ENCODE measurements at places on chromosomes 13 and 19.
A peak's percentile ranks its signal among the peaks of the same experiment; 100 is the strongest.

DNA sequence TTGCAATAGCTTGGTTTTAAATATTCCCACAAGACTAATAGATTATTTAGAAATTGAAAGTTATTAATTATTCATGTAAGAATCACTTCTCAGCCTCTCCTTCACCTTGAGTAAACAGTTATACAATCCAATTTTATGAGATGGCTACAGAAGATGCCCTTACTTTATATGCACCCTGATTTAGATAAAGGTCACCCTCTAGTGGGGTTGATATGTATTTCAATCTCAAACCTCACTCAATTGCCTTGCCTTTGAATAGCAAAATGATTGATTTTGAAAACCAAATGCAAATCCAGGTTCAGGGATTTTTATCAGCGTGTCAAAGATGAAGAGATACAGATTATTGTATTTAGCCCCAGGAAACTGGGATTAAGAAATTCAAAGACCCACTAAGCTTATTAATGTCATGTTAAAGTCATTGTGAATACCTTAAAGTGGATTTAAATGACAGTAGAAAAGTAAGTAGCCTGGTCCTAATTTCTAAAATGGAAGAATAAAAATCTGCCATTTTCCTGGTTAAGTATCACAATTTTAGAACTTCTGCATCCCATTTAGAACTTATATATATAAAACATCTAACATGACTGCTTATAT is 305.1 kb downstream of the ITGBL1 start:
- DNase-seq: no peak

DNA sequence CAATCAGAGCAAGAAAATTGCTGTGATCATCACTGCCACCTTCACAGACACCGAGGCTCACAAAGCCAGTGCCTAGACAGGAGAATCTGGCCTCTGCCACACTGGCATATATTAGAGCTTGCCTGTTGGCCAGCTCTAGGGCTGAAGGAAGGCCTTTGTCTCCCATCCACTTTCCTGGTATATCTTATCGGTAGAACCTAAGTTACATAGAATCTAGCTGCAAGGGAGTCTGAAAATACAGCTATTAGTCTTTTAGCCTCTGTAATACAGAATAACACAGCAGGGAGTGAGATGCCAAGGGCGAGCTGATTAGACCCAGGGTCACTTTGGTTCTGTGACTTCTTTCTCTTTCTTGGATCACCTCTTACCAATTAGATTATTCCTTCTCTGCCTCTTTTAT is 154.9 kb upstream of the KL start:
- no peak for DNase-seq

- no peak for DNase-seq
Observed at GRCh38 chr13:110283736-110284517, 23.0 kb downstream of the COL4A1 start.

GRCh38 chr19:5038631-5039271 is 69.8 kb downstream of the KDM4B start:
- no peak for DNase-seq

- DNase-seq: no peak
Observed at GRCh38 chr13:42413484-42413815, 141.5 kb downstream of the AKAP11 start.

- peak; percentile 57 for DNase-seq
Observed at GRCh38 chr19:34734537-34735103, 577 bp downstream of the ZNF181 start.

GRCh38 chr13:26019881-26020870 is 31.6 kb downstream of the SHISA2 start:
- no peak for DNase-seq

DNA sequence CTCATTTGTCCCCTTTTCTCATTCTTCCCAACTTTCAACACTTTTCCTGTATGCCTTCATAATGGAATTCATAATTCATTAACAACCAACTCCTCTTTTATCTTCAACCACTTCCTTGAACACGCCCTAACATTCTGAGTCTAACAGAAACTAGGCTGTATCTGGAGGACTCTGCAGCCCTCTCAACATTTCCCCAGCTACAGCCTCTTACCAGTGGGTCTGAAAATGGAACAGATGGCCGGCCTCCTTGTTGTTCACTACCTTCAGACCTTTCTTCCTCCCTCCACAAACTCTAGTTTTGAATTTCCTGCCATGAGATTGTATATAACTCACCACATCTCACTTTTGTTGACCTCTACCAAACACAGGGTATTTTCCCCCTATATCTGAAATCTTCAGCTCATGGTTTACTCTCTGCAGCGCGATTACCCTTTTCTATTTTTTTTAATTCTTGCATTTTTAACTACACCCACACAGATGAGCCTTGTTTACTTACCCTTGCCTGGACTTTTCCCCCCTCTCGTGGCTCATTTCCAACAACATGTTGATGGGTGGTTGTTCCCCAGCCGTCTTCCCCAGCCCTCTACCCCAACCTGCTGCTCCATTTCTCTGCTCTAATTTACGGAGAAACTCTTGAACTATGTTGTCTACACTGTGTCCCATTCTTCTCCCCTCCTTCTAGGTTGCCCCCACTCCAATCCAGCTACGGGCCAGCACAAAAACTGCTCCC is 846 bp downstream of the ZNF790 start:
- no peak for DNase-seq

GRCh38 chr13:68254151-68254550 is 1024.0 kb upstream of the PCDH9 start:
- DNase-seq: no peak

DNA sequence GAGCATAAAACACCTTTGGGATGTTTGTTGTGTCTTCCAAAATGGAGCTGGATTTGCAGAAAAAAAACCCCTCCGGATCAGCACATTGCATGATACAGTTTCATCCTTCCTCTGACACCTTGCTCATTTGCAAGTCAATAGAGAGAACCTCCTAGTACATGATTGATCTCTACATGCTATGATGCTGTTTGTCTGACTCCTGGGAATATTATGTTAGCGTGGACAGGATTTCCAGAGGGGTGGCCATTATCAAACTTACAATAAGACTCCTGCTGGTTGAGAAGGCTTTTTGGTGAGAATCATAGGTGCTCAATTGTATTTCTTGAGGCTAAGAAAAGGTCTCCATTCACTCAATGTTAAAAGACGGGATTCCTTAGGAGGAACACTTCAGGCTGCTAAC is 75.9 kb upstream of the SCEL start:
- no peak for DNase-seq

GRCh38 chr13:81686877-81687276 is 1346.0 kb upstream of the SPRY2 start:
- DNase-seq: no peak

DNA sequence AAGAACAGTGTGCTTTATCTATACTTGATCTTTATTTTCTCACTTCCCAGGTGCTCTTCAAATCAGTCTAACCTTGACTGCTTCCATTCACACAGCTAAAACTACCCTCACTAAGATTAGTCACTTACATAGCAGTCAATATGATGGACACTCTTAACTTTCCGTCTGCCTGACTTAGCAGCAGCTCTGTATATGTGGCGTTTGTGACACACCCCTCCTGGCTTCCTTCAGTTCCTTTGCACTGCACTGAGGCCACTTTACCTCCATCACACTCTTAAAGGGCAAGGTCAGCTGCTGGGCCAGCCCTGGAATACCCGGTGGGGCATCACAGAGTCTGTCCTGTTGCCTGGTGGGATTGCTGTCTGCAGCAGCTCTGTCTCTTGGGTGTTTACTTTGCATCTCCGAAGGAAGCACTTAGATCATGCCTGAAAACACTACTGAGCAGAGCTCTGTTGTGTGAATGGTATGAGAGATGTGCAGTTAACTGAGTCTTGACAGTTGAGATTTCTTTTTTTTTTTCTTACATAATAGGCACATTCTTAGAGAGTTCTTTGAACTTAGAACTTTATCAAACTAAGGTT is 35.6 kb upstream of the IL17D start:
- DNase-seq: no peak

GRCh38 chr19:50046649-50047503 is 21.1 kb downstream of the ZNF473 start:
- DNase-seq: no peak

DNA sequence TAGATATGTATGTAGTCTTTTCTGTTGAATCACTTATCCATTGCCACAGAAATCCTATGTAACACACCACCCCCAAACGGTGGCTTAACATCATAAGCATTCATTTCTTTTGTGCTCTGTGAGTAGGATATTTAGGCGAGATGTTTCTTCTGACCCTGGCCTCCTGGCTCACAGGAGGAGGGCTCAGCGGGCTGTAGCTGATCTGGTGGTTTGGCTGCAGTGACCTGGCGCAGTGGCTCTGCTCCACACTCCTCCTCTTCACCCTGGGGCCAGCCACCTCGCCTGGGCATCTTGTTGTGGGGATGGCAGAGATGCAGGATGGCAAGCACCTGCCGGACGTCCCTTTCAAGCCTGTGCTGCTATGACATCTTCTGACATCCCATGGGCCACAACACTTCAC is 147.1 kb upstream of the IRS2 start:
- DNase-seq: no peak

DNA sequence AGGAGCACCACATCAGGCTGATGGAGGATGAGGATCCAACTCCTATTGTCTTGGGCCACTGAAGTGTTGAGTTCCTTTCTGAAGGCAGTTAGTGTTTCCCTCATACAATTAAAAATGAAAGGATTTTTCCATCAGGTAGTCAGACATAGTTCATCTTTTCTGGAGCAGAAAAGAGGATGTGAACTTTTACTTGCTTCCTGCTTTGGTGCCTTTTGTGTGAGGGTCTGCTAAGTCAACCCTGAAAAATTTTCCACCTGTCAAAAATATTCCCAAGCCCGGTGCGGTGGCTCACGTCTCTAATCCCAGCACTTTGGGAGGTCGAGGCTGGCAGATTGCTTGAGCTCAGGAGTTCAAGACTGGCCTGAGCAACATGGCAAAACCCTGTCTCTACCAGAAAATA is 43.9 kb downstream of the RGCC start:
- DNase-seq: no peak

- DNase-seq: no peak
Observed at GRCh38 chr19:30625947-30626625, 253.9 kb downstream of the ZNF536 start.

DNA sequence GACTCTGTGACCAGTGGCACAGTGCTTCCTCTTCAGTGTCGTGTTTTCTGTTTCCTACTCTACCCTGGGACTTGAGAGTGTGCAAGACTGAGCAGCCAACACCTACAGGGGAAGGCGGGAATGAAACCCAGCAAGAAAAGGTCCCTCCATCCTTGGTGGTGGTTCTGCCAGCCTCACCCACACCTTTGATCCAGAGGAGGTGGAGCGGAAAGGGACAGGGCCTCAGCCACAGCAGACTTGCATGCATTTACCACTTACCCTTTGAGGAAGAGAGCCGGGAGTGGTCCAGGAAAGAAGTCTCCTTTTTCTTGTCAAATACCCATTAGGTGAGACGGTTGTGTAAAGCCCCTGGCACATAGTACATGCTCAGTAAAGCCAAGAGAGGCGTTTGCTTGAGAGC is 164.8 kb upstream of the ZNF536 start:
- no peak for DNase-seq

DNA sequence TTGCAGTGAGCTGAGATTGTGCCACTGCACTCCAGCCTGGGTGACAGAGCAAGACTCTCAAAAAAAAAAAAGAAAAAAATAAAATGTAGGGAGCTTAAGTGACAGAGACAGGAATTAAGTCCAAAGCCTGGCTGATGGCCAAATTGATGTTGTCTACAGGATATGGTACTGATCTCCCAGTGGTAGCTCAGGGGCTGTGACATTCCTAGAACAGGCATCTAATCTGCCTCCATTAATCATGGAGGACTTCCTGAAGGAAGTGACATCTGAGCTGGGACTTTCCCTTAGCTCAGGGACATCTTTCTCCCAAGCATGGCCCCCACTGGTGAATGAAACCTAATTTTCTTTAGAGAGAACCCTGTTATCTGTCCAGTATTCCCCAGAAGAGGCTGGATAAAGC is 11.4 kb upstream of the EDDM13 start:
- DNase-seq: no peak

GRCh38 chr13:54183166-54183565 is 1154.6 kb downstream of the OLFM4 start:
- no peak for DNase-seq

DNA sequence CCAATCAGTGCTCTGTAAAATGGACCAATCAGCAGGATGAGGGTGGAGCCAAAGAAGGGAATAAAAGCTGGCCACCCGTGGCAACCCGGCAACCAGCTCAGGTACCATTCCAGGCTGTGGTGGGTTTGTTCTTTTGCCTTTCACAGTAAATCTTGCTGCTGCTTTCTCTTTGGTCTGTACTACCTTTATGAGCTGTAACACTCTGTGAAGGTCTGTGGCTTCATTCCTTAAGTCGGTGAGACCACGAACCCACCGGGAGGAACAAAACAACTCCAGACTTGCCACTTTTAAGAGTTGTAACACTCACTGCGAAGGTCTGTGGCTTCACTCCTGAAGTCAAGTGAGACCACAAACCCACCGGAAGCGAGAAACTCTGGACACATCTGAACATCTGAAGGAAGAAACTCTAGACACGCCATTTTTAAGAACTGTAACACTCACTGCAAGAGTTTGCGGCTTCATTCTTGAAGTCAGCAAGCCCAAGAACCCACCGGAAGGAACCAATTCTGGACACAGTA is 16.5 kb upstream of the SPACA6 start:
- no peak for DNase-seq

DNA sequence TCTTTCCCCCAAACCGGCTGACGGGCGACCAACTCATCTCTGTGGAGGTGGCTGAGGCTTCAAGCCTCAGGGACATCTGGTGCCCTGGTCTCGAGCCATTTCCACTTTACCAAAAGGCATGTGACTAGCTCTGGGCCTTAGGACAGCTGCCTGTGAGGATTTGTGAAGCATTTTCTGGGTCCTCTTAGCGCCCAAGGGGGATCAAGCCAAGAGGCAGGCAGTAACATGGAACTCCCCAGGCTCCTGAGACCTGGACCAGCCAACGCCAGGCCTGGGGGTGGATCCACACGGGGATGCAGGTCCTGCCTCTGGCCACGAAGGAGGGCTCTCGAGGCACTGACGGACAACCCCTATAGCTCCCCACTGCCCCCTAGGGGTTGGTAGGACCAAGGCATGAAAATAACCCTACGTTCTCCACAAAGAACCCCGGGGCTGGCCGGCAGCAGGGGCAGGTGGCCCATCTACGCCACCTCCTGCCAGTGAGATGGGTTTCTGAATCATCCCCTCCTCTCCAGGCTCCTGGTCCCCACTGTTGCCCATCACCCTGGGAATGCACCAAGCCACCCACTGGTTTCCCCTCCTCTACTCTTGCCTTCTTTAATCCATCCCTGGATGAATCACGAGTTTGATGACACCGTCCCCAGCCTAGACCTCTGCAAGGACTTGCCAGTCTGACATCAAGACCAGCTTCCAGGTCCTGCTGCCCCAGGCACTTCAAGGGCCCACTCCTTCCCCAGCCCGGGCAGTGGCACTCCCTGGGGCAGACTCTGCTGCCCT is 7.0 kb upstream of the MYDGF start:
- DNase-seq: no peak

DNA sequence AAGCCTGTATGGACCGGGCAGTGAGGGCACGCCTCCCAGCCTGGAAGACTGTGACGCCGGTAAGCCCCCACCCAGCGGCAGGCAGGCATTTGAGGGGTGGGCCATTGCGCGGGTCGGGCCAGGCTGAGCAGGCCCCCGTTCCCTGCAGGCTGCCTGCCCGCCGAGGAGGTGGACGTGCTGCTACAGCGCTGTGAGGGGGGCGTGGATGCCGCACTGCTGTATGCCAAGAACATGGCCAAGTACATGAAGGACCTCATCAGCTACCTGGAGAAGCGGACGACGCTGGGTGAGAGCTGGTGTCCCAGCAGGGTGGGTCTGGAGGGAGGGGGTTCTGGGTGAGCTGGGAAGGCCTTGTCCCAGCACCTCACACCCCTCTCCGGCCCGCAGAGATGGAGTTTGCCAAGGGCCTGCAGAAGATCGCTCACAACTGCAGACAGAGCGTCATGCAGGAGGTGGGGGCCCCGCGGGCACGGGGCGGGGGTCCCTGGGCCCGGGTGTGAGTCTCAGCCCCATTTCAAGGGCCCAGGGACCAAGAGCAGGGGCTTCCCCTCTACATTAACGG is 7.1 kb downstream of the ARHGAP45 start:
- DNase-seq: no peak
